ENCODE measurements at places on chromosomes 6 and 20.

- DNase-seq = no peak
Measured at GRCh38 chr6:28235912-28236452, 10.9 kb downstream of the ZSCAN9 start.

DNA sequence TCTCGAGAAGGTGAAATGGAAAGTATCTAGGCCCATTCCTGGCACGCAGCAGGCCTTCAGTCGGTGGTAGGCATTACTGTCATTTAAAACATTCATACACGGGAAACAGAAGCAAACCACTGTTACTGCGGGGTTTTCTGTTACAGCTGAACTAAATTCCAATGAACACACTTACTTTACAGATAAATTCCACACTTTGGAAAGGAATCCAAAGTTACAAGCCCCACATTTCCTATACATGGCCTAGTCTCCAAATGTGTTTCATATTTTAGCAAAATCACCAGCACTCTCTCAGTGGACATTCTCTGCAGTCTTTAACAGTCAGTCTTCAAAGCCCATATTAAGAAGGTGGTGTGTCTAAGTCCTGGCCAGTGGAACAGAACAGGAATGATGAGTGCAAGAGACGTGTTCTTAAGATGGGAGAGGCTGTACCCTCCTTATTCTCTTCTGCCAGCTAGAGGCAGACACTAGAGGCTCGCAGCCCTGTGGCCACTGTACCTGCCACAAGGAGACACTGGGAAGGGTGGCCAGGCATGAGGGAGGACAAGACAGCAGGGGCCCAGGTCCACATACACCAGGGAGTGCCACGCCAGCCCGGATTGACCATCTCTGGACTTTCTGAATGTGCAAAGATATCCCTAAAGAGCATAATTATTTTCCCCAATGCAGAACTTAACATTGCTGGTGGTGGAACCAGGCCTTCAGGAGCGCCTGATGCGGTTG, 76.4 kb downstream of the CDC5L start:
- no peak for DNase-seq

DNA sequence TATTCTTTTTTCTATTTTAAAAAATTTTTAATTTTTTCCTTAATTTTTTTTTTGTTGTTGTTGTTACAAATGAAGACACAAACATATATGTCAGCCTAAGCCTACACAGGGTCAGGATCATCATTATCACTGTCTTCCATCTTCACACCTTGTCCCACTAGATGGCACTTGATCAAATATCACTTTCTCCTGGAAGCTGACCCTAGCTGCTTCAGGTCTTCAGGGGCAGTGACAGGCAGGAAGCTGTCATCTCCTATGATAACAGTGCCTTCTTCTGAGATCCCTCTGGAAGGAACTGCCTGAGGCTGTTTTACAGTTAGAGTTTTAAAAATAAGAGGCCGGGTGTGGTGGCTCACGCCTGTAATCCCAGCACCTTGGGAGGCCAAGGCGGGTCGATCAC, 70.2 kb upstream of the EEF1E1 start:
- DNase-seq = no peak

- DNase-seq = no peak
Measured at GRCh38 chr20:24866742-24867141, 82.3 kb upstream of the CST7 start.

DNA sequence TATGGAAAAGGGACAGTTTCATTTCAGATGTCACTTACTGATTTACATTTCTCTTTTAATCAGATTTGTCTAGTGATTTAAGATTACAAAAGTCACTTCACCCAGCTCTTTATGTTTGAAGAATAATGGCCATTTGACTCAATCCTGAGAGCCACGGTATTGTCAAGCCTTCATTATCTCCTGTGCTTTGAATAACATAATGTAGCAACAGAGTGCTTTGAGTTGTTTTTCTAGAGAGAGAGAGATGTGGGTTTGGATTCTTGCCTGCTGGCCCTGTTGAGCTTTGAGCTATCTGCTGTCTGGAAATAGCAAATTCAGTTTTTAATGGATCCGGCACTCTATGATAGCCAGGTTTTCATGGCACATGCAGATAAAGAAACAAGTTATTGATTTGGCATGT, 478.4 kb upstream of the SOX4 start:
- DNase-seq = no peak

- no peak for DNase-seq
Measured at GRCh38 chr6:39587080-39587479, 138.1 kb downstream of the KIF6 start.

- peak; percentile 79 for DNase-seq
Measured at GRCh38 chr20:3753098-3753497, 14.5 kb downstream of the ADISSP start.

DNA sequence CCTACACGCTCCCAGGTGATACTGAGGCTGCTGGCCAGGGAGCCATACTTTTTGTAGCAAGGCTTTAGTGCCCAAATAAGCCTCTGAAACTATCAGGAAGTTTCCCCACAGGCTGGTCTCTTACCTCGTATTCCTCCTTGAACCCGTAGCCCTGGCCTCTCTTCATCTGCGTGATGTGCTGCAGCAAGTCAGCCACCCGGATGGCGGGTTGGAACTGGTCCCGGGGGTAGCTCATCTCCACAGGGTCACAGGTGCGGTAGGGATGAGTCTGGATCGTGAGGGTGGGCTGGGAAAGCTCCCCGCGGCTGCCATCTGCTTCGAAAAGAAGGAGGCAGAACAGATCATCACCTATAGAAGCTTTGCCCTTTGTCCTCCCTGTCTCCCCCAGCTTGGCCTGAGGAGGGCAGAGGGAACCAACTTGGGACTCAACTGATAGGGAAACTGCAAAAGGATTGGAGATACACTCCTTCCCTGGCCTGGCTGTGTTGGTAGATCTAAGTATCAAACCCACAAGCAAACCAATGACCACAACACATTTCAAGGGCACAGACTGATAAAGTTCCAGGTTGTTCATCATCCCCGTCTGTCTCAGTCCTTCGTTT, 543.2 kb upstream of the CHD6 start:
- no peak for DNase-seq

- no peak for DNase-seq
Measured at GRCh38 chr6:43856005-43856765, 86.2 kb downstream of the VEGFA start.

DNA sequence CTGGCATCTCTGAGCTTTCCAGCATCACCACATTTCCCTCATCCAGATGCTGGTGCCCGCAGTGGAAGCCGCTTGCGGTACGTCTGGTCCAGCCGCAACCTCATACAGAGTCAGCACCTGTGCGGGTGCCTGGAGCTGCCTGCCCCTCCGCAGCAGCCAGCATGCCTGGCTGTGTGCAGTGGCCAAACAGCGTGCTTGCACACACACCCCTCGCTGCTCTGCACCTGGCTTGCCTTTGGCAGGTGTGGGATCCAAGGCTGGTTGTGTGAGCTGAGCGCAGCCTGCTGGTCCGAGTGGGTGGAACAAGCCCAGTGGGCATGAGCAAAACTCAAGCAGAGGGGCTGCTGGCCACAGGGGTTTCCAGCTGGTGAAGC, 3.1 kb upstream of the HINT3 start:
- no peak for DNase-seq

- DNase-seq = no peak
Measured at GRCh38 chr6:46128476-46128875, 1.3 kb upstream of the ENPP4 start.

DNA sequence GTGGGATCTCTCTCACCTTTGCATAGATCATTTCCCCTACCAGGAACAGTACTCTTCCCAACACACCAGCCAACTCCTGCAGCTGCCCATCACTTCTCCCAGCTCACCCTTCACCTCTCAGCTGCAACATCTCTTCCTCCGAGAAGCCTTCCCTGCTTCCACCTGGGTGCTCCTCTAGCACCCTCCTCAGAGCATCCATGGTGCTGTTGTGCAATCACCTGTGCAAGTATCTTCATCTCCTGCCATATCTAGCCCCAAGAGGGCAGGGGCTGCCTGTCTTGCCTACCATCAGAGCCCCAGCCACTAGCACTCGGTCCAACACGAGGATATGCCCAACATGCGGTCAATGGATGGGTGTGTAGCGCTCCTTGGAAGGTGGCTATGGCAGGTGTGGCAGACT, 75.8 kb downstream of the BANF2 start:
- no peak for DNase-seq

DNA sequence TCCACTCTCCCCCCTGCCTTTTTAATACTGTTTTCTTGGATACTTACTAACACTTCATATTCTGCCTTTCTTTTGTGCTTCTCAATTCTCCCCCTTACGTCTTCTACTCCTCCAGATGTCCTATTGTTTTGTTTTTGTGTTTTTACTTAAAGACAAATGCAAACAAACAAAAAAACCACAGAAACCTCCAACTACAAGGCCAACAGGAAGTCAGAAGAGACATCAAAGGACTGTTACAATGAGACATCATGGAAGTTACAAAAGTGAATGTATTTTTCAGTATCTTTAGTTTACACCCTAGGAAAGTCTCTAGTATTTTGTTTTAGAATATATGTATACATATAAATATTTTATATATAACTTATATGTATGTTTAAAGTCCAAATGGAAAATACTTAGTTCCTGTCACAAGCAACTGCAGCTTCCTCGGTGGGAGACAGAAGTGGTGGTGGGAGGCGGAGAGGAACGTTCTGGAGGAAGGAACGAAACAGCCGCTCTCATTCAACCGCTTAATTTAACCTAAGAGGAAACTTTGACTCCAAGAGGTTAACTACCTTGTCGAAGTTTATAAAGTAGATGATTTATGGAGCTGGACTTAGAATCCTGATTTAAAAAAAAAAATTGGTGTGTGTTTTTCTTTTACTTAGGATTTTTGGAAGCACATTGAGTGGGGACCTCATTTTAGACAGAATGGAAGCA, 168.9 kb upstream of the PDE10A start:
- DNase-seq = no peak

GRCh38 chr6:24205020-24205492, 79.0 kb downstream of the NRSN1 start:
- DNase-seq = peak; percentile 4

DNA sequence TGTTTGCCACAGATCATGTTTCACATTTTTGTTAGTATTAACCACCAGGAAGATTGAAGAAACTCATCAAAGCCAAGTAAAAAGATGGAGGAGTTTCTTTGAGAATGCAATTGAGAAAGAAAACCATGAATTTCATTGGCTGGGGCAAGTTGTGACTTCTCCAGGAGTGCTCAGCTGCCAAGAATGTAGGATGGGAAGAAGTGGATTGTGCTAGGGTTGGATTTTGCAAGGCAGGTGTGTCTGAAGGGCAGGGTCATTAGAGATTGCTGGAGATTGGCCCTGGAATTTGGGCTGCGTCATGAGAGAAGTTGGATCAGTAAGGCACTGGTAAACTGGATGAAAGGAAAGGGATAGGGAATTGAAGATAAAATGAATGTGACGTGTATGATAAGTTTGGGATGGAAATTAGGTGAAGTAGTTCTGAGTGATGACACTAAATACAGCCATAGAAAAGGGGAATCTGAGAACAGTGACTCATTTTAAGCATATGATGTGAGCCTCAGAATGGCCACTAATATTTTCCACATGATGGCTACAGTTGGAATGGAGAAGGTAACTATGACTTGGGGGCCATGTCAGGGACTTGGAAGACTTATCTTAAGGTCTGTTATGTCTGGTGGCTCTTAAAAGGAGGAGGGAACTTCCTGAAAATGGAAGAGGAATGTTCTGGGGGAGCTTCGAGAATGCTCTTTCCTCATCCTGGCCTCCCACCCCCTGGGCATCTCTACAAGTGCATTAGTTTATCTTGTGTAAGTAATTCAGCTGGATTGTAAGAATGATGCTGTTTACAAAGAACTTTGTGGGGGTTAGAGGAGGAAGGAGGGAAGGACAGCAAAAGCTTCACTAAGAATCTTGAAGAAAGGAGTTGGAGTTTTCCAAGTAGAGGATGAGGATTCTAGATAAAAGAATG, 27.8 kb upstream of the ERVFRD-1 start:
- no peak for DNase-seq

DNA sequence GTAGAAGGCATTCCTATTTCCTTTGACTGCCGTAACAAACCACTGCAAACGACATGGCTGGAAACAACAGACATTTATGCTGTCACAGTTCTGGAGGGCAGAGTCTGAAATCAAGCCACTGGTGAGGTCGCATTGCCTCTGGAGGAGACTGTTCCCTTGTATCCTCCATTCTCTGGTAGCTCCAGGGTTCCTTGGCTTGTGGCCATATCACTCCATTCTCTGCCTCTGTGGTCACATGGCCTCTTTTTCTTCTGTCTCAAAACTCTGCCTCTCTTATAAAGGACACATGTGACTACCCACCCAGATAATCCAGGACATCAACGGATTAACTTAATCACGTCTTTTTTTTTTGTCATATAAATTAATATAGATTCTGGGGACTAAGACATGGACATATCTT, 84.4 kb downstream of the LYRM2 start:
- DNase-seq = no peak

DNA sequence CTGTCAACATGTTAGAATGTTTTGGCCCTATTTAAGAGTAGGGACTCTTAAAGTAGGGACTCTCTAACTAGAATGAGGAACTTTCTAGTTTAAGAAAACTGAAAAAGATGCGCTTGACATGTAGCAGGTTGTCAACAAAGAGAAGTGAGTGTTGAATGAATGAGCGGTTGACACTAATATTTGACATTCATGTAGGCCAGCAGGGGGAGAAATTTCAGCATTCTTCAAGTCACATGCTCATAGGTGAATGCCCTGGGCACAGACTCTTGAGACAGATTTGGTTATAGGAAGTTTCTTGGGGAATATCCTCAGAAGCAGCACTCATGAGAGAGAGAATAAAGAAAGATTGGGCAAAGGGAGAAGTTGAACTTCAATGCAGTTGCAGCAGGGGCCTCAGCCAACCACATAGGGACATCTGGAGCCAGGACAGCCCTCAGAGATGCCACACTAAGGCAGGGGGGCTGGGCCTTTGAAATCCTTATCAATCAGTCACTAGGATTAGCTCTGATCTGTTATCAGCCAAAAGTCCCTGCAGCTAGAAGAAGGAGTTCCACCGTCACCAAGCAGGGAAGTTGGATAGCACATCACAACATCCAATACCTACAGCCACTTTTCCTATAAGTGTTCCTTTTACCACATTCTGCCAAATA, 145.1 kb upstream of the FKBP1C start:
- no peak for DNase-seq

- no peak for DNase-seq
Measured at GRCh38 chr6:23269436-23269835, 700.1 kb downstream of the HDGFL1 start.

DNA sequence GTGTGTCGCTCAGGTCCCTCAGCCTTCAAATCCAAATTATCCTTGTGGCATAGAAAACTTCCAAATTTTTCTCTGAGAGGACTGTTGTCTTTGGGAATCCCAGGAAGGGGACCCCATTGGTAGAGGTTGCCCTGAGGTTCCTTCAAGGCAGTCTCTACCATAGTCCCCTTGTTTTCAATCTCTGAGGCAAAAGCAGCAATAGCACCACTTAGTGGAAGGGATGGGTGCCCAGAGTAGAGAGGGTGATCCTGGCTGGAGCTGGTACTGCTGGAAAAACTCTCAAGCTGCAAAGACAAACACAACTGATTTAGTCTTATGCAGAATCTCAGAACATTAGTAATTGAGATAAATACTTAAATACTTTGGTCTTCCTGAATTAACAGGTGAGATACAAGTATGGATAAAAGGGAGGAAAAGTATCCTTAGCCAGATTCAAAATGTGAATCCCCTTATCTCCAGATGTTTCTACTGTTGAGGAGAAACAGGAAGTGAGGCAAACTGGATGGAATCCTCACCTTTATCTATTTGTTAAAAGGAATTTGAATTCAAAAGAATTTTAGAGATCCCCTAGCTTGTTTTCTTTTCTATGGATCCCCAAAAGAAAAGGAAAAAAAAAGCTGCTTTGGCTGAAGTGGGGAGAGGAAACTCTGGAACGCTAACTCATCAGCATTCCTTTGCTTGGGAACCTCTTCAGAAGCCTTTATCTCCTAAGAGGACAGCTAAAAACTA, 13.4 kb downstream of the ZNF318 start:
- no peak for DNase-seq
